ENCODE measurements at places on chromosomes 5 and 9. TPM values are rescaled to one million over a fixed set of nuclear protein-coding genes. Genes with fewer than 3 reads are reported as not detected.

Gene STARD4
- 4.6 TPM for total RNA-seq

Gene MIER3
- total RNA-seq, result 9.3 TPM

Gene BBLN
- 66.9 TPM for total RNA-seq

Gene IFNA2
- not detected for total RNA-seq

Gene ESM1
- total RNA-seq, result not detected

Gene CSNK1A1
- 136 TPM for total RNA-seq

Gene SLC25A2
- not detected for total RNA-seq

All from A549 treated with CORT108297 at 1 μM for 4 hours (cell line).